NCI-H748 treated with DMSO at 0.1 percent for 48 hours (cell line): ENCODE measurements at places on chromosomes 6 and 20.

GRCh38 chr6:157629220-157629619 lies 193.8 kb upstream of the SNX9 start:
- no peak for DNase-seq

DNA sequence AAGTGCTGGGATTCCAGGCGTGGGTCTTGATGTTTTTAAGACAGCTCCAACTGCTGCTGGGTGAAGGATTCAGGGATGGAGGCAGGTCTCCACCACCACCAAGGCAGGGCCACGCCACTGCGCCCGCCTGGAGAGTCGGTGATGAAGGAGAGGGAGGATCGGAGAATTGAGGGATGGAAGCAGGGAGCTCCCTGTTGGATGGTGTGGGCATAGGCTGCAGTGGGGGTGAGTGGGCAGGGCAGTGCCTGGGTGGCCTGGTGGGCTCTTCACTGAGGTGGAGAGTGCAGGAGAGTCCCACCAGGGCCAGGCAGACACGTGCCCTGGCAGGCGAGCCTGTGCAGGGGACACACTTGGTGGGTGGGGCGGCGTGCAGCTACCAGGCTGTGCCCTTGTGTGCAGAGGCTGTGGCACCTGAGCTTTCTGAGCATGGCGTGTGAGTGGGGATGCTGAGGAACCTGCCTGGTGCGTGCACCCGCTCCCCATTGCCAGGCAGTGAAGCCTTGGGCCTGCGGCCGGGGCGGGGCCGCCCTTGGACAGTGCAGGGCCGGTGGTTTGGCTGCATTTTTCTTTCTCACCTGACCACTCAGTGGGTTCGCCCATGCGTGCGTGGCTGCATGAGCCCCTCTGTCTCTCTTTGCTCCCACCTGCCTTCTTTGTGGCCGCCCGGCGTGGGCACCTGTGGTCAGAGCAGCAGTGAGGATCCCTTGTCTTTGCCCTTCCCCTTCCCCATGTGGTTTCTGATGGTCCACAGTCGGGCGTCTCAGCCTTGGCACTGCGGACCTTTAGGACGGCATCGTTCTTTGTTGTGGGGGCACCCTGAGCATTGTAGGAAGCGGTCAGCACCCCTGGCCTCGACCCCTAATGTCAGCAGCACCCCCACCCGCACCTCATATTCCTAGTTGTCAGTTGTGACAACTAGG lies 11.3 kb downstream of the RBM38 start:
- DNase-seq = no peak

GRCh38 chr20:43190332-43190953 lies 737 bp upstream of the PTPRT start:
- DNase-seq = no peak

DNA sequence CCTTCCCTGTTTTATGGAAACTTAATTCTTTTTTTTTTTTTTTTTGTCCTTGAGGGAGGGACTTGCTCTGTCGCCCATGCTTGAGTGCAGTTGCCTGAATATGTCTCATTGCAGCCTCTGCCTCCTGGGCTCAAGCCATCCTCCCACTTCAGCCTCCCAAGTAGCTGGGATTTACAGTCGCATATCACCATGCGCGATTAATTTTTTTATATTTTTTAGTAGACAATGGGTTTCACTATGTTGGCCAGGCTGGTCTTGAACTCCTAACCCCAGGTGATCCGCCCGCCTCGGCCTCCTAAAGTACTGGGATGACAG lies 654 bp downstream of the TMEM14C start:
- DNase-seq = no peak

GRCh38 chr6:106763361-106763760 lies 134.0 kb downstream of the QRSL1 start:
- no peak for DNase-seq
